NT2/D1 (cell line): ENCODE measurements at places on chromosomes 16 and 17.

DNA sequence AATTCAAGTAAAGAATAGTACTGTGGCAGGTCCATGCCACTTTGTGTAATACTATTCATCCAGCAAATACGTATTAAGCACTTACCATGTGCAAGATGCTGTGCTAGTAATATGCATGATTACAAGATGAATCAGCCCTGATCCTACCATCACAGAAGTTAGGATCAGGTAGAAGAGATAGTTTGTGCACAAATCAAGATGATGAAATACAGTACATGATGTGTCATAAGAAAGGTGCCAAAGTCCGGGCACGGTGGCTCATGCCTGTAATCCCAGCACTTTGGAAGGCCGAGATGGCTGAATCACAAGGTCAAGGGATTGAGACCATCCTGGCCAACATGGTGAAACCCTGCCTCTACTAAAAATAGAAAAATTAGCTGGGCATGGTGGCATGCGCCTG is 10.9 kb downstream of the COG4 start:
- no peak for DNase-seq

DNA sequence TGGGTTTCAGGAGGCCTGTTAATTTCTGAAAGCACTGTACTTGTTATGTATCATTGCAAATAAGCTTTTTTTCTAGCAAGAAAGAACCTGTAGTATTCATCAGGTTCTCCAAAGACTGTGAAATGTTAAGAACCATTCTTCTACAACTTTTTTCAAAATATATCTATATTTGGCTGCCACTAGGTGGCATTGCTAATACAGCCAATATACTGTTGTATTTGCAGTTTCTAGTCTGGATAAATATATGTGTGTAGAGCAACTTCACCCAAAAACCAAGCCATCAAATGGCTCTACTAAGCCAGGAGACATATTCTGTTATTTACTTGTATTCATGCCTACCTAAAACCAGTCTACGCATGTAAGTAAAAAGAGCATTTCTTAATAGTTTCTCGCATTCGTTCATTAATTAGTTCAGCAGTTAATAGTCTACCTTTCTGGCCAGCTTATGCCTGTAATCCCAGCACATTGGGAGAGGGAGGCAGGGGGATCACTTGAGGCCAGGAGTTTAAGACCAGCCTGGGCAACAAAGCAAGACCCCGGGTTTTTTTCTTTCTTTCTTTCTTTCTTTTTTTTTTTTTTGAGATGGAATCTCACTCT is 39.5 kb downstream of the VMP1 start:
- DNase-seq, result no peak

DNA sequence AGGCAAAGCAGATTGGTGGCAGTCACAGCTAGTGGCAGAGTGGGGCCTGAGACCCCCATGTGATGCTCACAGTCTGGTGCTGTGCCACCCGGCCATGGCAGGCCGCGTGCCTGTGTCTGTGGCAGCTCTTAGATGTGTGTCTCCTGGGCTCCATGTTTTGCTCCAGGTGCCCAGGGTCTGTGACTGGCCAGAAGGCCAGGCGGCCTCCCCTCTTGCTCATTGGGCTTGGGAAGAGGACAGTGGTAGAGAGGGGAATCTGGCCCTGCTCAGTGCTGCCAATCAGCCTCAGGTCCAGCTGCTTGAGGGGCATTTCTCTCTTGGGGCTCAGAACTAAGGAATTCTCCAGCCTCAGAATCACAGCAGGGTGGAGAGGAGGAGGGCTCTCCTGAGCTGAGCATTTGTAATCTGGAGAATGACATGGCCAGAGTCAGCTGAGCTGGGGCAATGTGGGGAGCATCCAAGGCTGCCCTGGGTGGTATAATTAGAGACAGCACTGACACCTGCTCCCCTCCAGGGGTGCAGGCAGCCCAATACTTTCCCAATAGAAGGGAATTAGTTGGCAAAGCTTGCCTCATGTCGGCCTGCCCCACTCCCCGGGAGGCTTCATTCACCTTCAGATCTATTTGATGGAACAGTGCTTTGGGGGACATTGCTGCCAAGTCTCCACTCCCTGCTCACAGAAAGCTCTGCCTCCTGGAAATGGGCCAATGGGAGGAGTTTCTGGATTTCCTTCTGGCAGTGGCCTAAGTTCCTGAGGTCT is 2.7 kb upstream of the LASP1NB start:
- no peak for DNase-seq

DNA sequence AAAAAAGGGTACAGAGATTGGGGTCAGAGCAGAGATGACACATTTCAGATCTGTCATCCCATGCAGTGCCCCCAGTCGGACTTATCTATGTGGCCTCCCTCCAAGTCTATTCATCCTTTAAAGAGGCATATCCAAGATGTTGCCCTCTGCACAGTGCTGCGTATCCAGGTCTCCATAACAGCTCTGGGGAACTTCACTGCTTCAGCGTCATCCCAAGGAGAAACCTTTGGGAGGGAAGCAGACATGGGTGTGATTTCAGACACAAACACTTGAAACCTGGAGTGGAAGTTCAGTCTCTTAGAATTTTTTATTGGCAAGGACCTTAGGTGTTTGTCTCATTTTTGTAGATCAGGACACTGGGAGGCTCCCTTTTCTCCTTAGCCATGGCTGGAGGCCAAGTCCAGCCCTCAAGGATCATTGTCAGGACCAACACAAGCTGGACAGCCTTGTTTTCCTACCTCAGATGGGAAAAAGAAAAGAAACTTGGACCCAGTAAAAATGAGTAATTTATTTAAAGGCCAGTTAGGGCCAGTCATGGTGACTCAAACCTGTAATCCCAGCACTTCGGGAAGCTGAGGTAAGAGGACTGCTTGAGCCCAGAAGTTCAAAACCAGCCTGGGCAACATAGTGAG is 23.9 kb upstream of the NLK start:
- DNase-seq, result no peak

- no peak for DNase-seq
Observed at GRCh38 chr16:707062-707538, 1.5 kb upstream of the FBXL16 start.

DNA sequence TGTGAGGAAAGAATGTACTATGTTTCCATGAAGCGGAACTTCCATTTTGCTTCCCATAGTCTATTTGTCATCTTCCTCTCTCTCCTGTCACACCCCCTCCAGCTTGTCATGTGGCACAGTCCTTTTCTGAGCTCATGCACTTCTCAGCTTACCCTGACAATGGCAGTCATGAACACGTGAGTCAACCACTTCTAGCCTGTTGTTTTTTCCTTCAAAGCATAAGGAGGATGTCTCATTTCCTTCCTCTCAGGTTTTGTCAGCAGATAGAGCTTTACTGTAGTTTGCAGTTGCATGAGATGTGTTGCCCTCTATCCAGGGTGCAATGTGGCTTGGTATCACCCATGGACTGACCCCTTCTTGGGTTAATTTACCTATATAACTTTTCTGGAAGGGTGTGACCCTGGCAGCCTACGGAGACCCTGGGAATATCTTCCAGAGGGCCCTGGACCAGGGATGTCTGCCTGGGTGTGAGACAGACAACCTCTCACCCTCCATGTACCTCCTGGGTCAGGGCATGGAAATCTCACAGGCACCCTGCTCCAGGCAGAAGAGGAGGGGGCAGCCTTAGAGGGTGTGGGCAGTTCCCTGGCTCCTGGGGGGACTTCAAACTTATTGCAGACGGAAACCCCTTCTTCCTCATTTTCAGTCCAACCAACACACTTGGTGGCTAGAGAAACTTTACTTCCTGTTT is 4.0 kb upstream of the ZNF267 start:
- DNase-seq, result no peak

DNA sequence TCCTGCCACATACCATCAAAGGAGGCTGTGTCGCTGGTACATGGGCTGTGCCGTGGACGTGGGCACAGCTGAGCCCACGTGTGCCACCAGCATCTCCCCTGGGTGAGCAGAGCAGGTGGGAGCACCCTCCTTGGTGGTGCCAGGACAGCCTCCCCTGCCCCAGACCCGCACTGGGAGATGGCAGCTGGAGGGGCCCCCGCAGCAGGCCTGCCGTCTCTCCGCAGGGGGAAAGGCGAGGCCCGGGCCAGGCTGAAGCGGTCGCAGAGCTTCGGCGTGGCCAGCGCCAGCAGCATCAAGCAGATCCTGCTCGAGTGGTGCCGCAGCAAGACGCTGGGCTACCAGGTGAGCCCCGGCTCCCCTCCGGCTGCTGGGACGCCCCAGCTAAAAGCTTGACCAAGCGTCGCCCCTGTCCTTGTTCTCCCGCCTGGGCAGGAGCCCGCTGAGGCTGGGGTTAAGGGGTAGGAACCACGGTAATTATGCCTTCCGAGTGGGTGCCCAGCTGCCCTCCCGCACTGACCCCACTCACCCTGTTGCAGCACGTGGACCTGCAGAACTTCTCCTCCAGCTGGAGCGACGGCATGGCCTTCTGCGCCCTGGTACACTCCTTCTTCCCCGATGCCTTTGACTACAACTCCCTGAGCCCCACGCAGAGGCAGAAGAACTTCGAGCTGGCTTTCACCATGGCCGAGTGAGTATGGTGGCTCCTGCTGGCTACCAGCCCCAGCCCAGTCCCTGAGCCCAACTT is 12.5 kb downstream of the SMTNL2 start:
- DNase-seq, result no peak

DNA sequence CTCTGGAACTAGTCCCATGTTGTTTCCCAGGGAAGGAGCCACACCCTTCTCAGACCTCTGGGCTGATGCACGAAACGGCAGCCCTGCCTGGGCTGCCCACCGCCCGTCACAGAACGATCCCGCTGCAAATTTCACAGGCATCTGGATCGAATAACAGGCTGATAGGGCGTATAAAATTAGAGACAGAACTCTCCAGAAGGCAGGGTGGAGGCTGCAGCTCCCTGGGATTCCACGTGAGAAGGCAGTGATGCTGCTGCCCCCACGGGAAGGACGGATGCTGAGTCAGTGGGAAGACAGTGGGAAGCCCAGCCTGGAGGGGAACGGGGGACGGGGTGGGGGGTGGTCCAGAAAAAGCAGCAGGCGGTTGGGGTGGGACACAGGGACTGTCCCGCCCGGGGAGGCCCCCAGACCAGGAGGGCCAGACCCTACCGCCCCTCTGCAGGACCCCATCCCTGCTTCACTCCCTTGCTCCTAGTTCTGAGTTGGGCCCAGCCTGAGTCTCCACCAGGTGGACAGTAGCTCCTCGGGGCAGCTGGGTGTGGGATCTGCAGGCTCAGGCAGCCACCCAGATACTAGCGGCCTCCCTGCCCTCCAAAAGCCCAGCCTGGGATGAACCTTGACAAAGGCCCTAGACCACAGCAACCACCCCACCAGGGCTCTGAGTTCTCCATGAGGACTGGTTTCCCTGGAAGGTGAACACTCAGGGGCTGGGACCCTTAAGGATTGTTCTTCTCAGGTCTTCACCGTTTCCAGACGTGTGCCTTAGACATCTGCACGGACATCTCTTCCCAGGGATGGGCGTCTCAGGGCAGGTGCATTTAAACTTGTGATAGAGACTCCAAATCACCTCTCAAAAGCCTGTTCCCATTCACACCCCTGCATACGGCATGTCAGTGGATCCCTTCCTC is 117.8 kb downstream of the METRNL start:
- DNase-seq, result no peak

GRCh38 chr17:32588982-32589381 is 102.2 kb downstream of the CDK5R1 start:
- peak; percentile 9 for DNase-seq

DNA sequence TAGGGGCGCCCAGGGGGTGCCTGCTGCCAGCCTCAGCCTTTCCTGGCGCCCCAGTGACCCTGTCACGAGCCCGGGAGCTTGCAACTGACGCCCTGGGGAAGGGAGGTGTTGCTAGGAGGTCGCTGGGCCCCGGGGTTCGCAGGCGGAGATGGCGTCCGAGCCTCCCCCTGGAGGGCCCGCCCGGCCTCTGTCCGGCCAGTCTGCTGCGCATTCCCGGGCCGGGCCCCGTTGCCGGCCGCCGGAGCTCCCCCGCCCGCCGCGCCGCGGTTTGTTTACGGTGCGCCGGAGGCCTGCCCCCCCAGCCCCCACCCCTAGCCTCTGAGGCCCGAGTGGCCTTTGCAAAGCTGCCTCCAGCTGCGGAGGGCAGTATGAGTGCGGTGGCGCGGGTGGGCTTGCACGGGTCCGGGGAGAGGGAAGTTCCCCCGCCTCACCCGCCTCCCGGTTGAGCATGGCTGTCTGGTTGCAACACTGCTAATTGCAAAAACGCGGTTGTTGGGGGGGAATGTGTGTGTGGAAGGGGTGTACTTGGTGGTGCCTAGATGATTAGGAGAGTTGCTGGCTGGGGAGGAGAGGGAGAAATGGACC is 514 bp downstream of the THRA start:
- no peak for DNase-seq

- DNase-seq, result no peak
Observed at GRCh38 chr16:7584561-7584960, 251.9 kb downstream of the RBFOX1 start.

DNA sequence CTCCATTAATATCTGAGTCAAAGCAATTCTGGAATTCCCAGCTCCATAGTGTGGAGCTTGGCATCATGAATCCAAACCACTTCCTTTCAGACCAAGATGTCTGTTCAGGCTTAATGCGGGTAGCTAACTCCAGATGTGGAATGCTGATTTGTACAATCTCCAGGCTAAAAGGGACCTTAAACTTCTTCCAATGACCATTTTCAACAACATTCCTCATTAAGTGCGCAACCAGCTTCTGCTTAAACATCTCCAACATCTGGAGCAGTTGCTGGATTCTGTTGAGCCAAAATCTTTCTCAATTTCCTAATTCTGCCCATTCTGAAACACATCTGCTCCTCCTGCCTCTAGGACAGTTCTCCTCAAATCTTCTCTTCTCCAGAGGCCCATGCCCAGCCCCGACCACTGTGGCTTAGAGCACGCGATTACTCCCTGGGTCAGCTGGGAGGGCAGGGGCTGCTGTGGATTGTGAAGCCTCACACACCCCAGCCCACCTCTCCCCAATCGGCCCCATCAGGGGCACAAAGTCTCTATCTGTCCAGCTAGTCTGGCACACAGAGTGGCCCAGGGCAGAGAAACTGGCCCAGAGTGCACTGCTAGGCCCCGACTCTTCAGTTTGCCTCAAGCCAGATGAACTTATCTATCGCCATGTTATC is 36.2 kb downstream of the ASPA start:
- no peak for DNase-seq

DNA sequence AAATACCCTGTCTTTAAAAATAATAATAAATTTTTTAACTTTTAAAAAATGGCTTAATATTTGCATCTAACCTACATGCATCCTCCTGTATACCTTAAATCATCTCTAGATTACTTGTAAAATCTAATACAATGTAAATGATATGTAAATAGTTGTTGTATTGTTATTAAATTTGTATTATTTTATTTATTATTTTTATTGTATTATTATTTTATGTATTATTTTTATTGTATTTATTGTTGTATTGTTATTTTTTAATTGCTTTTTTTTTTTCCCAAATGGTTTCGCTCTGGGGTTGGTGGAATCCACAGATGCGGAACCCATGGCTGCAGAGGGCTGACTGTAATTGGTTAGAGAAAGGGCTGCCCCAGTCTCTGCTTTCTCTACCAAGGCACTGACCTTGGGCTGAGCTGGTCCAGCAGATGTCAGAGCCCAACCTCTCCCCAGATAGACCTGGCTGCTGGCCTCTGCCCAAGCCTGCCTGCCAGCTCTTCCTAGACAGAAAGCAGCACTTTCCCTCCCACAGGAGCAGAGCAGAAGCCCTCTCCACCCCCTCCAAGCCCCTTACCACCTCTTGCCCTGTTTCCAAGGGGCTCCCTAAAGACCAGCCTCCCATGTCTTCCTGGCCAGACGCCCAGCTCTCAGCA is 183.8 kb downstream of the GSG1L start:
- DNase-seq, result no peak

- DNase-seq, result no peak
Observed at GRCh38 chr16:54290833-54291655, 4.5 kb upstream of the IRX3 start.
